ENCODE measurements at places on chromosomes 7 and 10.

DNA sequence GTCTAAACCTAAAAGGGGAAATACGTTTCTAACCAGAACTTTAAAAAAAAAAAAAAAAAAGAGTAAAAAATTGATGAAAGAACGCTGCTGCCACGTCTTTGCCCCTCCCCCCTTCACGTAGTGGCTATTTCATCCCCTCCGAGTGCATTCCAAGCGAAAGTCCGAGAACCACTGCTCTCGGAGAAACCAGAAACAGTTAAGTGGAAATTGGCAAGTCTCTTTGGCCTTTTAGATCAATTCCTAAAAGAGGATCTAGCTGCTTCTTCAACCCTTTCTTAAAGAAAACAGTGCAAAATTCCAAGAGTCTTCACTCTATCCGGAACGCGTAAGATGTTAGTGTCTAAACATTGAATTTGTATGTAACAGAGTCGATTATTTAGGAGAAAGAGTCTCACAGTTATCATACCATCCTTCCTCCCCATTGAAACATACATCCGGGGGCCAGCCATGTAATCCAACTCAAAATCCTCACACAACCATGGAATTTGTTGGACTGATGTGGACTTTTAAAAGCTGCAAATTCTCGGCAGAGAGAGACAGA is 1.1 kb downstream of the P4HA1 start:
- peak; percentile 56 for DNase-seq

GRCh38 chr7:115009736-115010440 is 88.0 kb downstream of the MDFIC start:
- no peak for DNase-seq

GRCh38 chr7:90488220-90488619 is 18.8 kb downstream of the PTTG1IP2 start:
- no peak for DNase-seq

DNA sequence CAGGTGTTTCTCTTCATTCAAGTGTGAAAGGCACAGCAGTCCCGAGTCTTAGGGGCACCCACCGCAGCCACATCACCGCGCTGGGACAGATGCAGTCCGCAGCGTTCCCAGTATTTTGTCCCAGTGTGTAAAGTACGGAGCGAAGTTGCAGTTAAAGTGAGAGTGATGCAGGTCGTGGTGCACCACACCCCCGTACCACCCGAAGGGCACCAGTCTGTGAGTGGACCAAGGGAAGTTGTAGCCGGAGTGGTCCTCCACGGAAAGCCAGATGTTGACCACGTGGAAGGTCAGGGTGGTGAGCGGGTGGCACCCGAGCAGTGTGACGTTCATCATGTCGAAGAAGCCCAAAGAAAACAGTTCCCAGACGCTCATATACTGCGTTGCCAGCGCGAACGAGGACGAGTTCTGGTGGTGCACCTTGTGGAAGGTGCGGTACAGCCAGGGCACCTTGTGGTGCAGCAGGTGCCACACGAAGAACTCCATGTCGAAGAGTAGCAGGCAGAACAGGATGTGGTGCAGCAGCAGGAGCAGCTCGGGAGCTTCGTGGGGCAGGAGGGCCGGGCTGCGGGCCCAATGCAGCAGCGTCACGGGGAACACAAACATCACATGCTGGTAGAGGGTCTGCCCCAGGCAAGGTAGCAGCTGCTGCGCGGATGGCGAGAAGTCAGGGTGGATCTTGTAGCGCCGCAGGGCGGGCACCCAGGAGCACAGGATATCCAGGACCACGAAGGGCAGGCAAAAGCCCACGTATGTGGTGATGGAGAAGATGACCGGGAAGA is 526 bp downstream of the CH25H start:
- DNase-seq = no peak

DNA sequence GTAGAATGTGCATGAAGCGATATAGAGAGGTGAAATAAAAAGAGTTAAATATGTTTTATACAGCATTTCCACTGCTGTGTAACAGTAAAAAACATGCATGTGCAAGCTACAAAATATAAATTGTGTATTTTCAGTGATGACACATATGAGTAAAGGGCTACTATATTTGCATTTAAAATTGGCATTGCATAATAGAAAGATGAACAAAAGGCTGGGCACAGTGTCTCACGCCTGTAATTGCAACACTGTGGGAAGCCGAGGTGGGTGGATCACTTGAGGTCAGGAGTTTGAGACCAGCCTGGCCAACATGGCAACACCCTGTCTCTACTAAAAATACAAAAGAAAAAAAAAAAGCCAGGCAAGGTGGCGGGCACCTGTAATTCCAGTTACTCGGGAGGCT is 79.8 kb upstream of the CCDC71L start:
- peak; percentile 83 for DNase-seq

DNA sequence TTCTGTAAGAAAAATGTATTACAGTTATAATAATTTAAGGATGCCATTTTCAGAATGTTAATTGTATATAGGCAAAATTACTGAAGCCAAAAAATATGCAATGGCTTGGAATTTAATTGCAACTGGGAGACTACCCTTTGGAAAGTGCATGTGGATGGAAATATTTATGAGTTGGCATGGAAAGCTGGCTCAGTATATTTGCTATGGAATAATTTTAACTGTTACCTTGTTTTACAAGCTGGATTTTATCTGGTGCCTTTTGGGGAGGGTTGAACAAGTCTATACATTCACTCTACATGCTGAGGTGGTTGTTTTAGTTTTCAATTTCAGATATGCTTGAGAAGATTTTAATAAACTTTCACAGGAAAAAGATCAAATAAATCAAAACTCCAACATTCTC is 80.9 kb upstream of the ABCB5 start:
- DNase-seq = no peak

DNA sequence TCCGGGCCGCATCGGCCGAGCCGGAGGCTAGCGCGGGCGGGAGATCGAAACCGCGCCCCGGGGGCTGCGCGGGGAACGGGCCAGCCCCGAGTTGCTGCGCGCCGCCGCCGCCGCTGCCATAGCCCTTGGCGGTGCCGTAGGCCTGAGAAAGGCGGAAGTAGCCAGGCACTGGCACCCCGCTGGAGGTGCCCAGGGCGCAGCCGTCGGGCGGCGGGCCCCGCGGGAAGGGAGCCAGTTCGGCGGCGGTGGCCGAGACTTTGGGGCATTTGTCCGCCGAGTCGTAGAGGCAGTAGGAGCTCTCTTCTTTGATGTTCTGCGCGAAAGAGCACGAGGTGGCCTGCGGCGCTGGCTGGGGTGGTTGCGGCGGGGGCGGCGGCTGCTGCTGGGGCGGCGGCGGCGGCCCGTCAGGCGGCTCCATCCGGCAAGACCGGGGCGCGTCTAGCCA is 587 bp downstream of the HOXA10 start:
- DNase-seq = peak; percentile 20

- DNase-seq = no peak
Observed at GRCh38 chr10:25059990-25060389, 43.6 kb downstream of the THNSL1 start.

- peak; percentile 2 for DNase-seq
Observed at GRCh38 chr10:67262675-67263074, 336.8 kb downstream of the LRRTM3 start.

GRCh38 chr10:6504296-6504695 is 75.8 kb downstream of the PRKCQ start:
- no peak for DNase-seq

DNA sequence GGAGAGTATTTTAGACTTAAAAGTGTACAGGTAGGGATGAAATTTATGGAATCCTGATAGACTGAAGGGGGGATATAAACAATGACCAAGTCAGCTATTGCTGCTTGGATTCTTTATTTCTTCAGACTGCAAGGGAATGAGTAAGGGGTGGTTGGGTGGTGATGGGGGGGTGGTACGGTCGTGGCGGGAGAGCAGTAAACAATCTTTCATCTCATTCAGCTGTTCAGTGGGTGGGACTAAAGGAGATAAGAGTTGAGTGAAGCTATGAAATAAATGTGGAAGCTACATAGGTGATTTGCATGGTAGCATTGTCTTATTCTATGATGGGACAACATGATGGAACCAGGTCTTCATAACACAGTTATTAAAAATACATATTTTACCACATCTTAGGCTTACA is 1.8 kb downstream of the SEPTIN7 start:
- DNase-seq = no peak

DNA sequence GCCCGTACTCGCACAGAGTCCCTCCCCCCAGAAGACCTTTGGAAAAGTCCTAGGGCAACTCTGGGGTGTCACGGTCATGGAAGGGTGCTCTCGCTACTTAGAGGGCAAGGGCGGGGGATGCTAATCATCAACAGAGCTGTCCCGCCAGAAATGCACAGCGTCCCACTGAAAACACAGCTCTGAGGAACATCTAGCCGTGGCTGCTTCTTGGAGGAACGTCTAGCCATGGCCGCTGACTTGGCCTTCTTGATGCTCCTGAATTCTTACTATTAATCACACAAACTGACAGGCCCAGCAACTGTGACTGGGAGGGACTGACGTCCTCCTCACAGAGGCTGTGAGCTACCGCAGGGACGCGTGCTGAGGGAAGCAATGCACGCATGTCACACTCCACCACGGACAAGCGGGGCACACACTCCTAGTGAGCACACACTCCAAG is 1.7 kb downstream of the TUBGCP2 start:
- DNase-seq = no peak

GRCh38 chr7:5452470-5452899 is 28.9 kb upstream of the TNRC18 start:
- no peak for DNase-seq

DNA sequence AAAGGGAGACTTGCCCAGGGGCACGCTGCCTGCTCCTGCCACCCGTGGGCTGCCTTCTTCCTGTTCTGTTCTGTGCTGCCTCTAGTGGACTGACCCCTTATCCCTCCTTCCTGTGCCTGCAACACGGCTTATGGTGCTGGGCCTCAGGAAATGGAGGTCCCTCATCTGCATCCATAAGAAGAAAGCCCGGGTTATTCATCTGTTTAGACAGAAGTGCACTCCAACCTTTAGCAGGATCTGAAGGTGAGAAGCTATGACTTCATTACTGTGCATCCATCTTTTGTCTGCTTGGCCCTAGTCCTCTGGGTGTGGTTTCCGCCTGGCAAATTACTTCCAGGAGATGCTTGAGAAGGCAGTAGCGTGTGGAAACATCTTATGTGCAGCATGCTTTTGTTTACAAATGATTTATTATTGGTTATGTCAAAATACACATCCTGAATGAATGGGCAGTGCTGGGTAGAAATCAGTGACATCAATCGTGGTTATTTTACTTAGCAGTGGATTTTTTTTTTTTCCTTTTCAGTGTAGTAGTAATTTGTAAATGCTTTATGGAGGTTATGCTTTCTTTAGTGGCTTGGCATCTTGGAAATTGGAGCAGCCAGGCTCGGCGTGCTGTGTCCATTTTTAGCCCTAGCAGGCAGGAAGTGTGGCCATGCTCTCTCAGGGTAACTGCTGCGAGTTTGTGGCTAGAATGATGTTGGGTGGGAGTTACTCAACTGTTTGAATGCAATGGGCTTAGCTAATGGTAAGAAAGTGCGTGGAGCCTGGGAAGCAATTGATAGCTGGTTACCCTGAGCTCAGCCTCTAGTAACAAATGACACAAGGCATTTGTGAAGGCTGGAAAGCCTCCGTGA is 12.7 kb downstream of the PTPRE start:
- DNase-seq = peak; percentile 95

- no peak for DNase-seq
Observed at GRCh38 chr7:157266272-157266671, 70.5 kb upstream of the DNAJB6 start.

DNA sequence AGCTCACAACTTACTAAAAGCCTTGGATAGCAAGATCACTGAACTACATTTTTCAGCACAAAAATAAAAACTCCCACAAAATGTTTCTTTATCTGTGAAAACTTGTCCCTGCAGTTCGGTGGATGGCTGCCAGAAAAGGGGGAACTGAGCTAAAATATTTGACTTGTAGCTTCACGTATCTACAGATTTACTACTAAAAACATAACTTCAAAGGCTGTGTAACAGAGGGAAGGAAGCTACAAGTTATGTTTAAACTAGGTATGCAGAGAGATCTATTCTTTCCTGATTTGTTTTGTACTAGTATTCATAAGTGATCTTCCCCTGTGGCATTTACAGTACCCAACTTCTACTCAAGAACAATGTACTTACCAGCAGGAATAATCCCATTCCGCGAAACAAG is 25.1 kb downstream of the SGCE start:
- DNase-seq = no peak

GRCh38 chr10:93854975-93855374 is 38.8 kb upstream of the SLC35G1 start:
- no peak for DNase-seq

- no peak for DNase-seq
Observed at GRCh38 chr7:158603773-158604755, 16.4 kb upstream of the PTPRN2 start.

GRCh38 chr10:51685768-51686167 is 13.6 kb downstream of the CSTF2T start:
- DNase-seq = no peak

All from MV-4-11 (cell line).